GM18507 (cell line): ENCODE measurements at places on chromosomes 5 and 9.

- DNase-seq, result no peak
Measured at GRCh38 chr9:132241483-132241839, 79.6 kb downstream of the NTNG2 start.

DNA sequence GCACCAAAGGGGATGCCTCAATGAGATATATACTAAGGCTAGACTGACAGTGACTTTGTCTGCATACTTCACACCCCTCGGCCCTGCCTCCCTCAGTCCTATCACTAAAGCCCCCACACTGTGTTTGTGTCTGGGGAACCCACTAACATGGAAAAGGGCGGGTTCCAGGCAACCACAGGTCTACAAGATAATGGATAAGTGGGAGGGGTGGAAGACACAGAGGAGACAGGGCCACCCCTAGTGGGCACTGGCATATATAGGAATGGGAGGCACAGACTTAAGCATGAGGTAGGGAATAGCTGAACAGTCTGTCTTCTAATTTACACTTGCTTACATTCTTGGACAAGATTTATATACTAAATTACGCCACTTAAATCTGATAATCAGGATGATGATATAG is 74.0 kb downstream of the SLIT3 start:
- no peak for DNase-seq

DNA sequence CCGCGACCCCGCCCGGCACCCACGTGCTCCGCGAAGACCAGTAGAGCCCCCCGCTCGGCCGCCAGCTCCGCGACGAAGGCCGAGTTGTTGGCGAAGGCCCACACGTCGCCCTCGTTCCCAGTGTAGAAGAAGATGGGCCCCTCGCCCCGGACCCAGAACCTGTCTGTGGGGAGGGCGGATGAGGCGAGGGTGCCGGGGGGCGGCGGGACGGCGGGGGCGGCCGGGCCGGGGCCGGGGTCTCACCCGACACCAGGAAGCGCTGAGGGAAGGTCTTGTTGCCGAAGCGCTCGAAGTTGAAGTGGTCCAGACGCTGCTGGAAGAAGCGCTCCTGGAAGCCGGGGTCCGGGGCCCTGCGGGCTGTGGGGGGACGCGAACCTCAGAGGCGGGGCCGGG is 317 bp downstream of the DPP7 start:
- DNase-seq, result no peak

GRCh38 chr9:109787735-109788134 is 7.7 kb downstream of the PALM2AKAP2 start:
- DNase-seq, result no peak

GRCh38 chr9:107637421-107638420 is 148.2 kb upstream of the KLF4 start:
- DNase-seq, result no peak

DNA sequence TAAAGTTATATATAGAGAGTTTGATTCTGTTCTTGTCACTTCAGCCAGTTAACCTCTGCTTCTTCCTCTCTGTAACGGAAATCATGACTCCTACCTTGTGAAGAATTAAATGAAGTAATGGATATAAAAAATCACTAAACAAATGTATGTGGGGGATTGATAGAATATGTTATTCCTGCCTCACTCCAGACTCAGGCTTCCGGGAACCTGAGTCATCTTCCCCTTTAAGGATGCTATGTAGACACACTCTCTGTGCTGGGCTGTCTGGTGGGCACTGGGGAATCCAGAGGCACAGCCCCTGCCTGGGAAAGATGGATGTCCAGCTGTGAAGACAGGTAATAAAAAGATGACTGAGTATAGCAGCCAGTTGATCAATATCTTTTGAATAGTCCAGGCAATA is 77.4 kb downstream of the ZNF618 start:
- no peak for DNase-seq

DNA sequence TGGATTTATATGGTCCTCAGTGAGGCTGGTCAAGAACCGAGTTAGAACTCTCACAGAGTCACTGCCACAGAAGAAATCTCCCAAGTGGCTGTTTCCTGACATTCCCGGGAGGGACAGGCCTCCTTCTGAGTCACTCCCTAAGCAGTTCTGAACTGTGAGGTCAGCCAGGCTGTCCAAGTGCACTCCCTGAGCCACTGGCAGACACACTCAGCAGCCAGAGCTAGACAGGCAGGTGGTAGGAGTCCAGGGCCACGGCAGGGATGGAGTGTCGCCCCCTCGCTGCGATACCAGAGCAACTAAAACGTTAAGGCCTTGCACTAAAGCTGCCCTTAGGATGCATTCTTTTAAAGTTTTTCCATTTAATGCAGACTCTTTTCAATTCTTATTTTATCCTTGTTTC is 3.4 kb downstream of the IL4 start:
- no peak for DNase-seq

DNA sequence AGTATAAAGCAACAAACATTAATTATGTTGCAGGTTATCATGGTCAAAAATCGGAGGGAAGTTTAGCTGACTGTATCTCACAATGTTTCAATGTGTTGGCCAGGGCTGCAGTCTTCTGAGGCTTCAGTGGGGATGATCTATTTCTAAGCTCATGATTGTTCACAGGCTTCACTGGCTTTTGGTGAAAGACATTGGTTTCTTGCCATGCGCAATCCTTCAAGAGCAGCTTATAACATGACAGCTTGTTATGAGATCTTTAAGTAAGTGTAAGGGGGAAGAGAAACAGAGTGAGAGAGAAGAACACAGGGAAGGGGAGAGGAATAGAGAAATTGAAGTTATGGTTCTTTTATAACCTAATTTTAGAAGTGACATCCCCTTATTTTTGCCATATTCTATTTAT is 385.9 kb upstream of the CHD1 start:
- no peak for DNase-seq

DNA sequence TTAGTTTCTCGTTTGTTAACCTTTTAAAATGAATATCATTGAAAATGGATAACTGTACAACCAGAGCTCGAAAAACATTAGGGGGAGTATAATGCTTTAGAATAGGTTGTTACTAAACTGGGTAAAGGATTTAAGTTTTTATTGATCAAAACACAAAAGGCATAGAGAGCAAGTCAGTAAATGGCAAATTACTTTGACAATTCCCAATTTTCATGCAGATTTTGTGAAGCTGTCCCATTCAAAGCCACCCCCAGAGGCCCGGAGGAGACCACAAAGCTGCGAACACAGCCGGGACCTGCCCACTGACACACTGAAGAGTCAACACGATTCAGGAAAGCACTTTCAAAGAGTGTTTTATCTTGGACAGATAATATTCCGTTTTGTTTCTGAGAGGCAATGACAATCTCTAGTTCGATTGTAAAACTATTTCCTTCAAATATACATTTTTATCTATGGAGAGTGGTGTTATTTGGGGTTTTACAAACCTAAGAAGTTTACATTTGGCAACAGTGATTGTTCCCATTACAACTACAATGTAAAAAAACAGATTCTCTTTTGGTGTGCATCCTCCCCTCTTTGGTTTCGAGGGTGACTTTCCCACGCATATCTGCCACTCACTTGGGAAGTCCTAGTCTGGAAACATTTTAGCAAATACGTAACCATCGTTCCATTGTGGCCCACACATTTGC is 182.6 kb upstream of the TBCA start:
- no peak for DNase-seq

GRCh38 chr5:17898766-17899165 is 264.5 kb downstream of the TAF11L14 start:
- DNase-seq, result no peak

DNA sequence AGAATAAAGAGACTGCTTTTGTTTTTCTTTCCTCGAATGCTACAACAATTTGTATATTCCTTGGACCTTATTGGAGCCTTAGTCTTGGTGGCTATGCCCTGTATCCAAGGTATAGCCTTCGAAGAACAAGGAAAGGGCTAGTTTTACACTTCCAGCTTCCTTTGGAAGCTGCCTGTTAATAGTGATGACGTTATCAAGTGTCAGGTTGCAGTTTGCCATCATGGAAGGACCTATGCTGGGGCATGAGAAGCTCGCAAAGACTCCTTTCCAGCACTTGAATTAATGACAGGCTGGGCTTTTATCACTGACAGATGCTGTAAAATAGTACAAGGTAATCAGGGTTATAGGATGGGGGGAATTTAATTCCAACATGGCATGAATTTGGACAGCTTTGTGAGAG is 157.9 kb downstream of the KDM4C start:
- no peak for DNase-seq

GRCh38 chr9:97560154-97560553 is 58.7 kb downstream of the TMOD1 start:
- no peak for DNase-seq

GRCh38 chr5:124285071-124285470 is 461.4 kb downstream of the ZNF608 start:
- DNase-seq, result no peak

DNA sequence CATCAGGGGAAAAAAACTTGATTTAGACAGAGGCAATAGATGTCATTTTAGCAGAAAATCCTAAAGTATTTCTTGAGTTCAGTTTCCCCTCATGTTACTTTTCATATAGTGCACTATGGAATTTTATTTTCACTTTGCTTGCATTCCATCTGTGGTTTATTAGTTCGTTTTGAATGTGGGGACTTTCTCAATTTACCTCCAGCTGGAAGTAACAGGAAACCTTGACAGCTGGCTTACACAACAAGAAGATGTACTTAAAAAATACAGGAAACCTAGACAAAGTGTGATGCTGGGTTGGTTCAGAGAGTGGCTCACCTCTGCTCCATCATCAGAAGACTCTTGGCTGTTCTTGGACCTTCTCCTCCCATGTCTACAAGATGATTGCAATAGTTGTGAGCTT is 567.0 kb downstream of the CETN3 start:
- no peak for DNase-seq

DNA sequence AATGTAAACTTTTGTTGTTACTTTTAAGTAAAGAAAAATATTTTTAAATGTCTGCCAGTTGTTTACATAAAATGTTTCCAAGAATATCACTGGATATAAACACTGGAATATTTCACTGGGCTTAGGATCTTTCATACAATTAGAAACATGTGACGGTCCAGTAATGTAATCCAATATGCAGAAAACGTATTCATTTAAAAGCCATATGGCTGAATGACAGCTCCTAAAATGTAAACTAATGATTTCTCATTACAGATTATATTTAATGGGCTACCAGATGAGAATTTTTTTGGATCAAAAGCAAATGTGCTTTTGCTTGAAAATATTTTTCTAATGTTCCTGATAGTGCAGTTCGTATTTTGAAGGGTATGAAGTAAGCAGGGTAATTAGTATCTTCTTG is 124.3 kb downstream of the TTC39B start:
- DNase-seq, result no peak

DNA sequence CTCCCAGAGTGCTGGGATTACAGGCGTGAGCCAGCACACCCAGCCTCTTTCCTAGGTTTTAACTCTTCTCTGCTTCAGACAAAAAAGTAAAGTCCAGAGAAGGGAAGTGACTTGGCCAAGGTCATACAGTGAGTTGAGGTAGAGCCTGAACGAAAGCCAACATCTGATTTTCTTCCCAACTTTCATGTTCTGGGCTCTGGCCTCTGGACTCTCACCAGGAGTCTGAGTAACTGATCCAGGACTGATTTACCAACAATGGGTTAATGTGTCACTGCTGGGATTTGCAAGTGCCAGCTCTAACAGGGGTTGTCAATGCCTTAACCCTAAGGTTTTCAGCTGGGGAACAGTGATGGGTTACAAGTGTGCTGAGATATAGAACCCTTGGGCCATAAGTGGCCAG is 32.2 kb upstream of the LARP1 start:
- DNase-seq, result no peak

DNA sequence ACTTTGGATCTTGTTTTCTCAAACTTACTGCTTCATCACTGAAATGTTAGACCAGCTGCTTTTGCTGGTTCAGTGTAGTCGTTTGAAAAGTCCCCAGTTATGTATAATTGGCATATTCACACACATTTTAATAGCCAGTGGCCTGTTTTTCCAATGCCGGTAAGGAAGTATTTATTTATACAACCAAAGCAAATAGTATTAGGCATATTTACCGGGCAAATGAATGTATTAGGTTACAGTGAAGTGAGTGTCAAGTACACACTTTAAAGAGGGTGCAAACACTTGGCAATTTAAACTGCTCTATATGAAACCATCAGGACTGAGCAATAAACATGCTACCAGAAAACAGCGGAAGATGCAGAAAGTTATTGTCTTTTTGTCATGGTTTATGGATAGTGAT is 242.9 kb downstream of the MCTP1 start:
- no peak for DNase-seq

DNA sequence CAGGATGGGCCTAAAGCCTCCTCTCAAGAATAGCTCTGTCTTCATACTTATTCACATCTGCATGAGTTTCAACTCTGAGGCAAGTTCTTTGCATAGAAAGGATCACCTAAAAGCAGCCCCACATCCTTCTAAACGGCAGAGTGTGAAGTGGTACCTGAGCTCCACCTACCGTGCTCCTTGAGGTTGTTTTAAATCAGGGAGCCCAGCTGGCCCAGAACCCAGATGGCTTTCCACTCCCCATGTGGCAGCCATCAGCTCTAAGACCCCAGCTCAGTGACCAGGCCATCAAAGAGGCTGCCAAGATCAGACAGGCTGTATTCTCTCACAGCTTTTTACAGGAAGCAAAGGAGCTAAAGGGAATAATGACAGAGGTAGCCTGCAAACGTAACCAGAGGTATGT is 299.3 kb downstream of the RASEF start:
- no peak for DNase-seq

GRCh38 chr5:114411380-114411931 is 49.6 kb downstream of the KCNN2 start:
- no peak for DNase-seq

GRCh38 chr5:127290946-127291693 is 524 bp downstream of the MEGF10 start:
- DNase-seq, result no peak

DNA sequence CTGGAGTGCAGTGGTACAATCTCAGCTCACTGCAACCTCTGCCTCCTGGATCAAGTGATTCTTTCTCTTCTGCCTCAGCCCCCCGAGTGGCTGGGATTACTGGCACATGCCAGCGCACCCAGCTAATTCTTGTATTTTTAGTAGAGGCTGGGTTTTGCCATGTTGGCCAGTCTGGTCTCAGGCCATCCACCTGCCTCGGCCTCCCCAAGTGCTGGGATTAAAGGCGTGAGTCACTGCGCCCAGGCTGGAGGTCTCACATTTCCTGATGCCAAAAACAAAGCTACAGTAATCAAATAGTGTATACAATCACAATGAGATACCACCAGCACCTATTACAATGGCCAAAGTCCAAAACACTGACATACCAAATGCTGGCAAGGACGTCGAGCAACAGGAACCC is 51.1 kb downstream of the TTLL11 start:
- DNase-seq, result no peak

DNA sequence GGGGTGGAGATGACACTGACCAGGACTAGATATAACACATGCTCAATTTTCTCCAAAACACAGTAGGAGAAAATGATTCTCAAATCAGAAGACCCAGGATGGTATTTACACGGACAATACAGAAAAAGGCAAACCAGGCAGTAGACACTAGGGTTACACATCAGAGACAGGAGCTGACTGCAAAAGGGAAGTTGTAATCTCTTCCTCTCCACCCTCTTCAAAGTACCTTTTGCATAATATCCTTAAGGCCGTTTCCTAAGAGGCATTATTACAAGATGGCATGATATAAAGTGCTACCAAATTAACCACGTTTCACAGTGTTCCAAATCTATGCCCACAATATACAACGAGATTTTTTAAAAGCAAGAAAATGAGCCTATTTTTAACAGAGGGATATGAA is 39.2 kb downstream of the YIPF5 start:
- DNase-seq, result no peak
